ENCODE measurements at places on chromosomes 4 and X.

DNA sequence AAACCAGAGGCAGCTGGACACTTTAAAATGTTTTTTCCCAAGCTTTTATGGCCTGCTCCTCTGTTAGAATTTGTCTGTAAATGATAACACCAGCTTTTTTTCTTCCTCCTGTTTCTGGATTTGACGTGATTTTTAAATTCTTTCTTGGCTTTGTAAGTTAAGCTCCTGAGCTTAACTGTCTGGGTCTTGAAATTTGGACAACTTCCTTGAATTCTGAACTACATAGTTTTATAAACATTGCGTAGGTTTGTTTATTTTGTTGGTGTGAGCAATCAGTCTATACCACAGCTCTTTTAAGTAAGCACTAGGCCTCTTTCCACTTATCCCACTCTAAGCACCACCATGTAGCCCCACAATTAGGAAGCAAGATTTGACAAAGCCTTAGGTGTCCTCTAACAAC, 144.4 kb upstream of the GUCY1A1 start:
- DNase-seq: no peak

GRCh38 chr4:141463678-141464077, 172.7 kb upstream of the IL15 start:
- DNase-seq: no peak

GRCh38 chrX:46152756-46153155, 392.5 kb downstream of the ZNF674 start:
- no peak for DNase-seq

GRCh38 chr4:25424539-25425228, 47.6 kb downstream of the ANAPC4 start:
- DNase-seq: no peak

- DNase-seq: no peak
These were observed 33.4 kb upstream of the RASGEF1B start for GRCh38 chr4:81505004-81505598.

GRCh38 chr4:128427832-128428366, 140.3 kb upstream of the PGRMC2 start:
- no peak for DNase-seq
